ENCODE measurements at places on chromosomes 6 and 20. TPM values are rescaled to one million over a fixed set of nuclear protein-coding genes. Genes with fewer than 3 reads are reported as not detected.

DNA sequence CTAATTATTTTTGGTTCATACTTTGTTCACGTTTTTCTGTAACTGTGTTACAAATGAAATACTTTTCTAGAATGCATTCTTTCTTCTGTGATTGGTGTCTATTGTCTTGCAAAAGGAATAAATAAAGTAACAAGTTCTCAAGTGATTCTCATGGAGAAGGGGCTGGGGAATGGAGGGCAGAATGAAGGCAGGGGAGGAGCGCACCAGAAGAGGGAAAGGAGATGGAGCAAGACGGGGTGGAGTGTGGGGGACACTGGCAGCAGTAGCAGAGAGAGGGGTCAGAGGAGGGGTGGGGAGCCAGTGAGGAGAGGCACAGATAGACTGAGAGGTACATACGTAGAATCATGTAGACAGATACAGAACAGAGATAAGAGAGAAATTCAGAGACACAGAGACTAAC is 136.5 kb downstream of the CARMIL1 start:
- H3K36me3 ChIP-seq = peaks cover 12% of the 10 kb centered on the region
- no peak overlapping the region for H3K4me3 ChIP-seq
- peaks cover 5% of the 10 kb centered on the region for H3K27me3 ChIP-seq
- no peak for DNase-seq

GRCh38 chr6:63787021-63787420 is 151.4 kb downstream of the PHF3 start:
- H3K4me1 ChIP-seq = no peaks in the 10 kb centered on the region
- H3K4me3 ChIP-seq = no peak overlapping the region
- H3K27ac ChIP-seq = no peak overlapping the region
- peaks cover 2% of the 10 kb centered on the region for H3K27me3 ChIP-seq
- no peak for DNase-seq
- H3K36me3 ChIP-seq = peaks cover 3% of the 10 kb centered on the region

- no peaks in the 10 kb centered on the region for H3K4me1 ChIP-seq
- peaks cover 15% of the 10 kb centered on the region for H3K36me3 ChIP-seq
- H3K27me3 ChIP-seq = peaks cover 2% of the 10 kb centered on the region
- no peak overlapping the region for H3K4me3 ChIP-seq
- no peak overlapping the region for H3K27ac ChIP-seq
- DNase-seq = no peak
Measured at GRCh38 chr6:7878401-7878964, 32.1 kb downstream of the TXNDC5 start.

The CEP57L1 gene
- total RNA-seq = 11.0 TPM

The CYP21A2 gene
- total RNA-seq = 0.44 TPM

The TMEM74B gene
- total RNA-seq = 35.4 TPM

The TSPO2 gene
- not detected for total RNA-seq

All from endothelial cell (in vitro differentiated cells).